ENCODE measurements at places on chromosomes 1 and 21.

- DNase-seq, result no peak
Observed at GRCh38 chr1:245043611-245043940, 111.2 kb upstream of the KIF26B start.

GRCh38 chr1:170445096-170445495, 86.9 kb upstream of the GORAB start:
- no peak for DNase-seq

DNA sequence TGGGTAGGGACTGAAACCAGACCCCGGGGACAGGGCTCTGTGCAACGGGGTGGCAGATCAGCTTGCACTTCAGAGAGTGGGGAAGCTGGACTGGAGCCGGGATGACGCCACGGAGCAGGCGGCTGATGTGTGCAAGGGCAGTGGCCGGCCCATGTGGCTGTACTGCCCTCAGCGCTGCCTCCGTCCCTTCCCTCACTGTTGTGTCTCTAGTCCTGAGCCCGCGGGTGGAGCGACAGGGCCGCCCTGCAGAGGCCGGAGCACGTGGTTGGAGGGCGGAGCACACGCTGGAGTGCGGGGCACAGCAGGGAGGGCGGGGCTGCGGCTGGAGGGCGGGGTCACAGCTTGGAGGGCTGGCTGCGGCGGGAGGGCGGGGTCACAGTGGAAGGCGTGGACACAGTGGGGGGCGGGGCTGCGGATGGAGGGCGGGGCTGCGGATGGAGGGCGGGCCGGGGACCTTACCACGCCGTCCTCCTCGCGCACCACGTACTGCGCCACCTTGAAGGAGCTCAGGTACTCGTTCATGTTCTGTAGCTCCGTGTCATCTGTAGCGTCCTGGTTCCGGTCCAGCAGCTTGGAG, 52.4 kb downstream of the CHD5 start:
- DNase-seq, result no peak

DNA sequence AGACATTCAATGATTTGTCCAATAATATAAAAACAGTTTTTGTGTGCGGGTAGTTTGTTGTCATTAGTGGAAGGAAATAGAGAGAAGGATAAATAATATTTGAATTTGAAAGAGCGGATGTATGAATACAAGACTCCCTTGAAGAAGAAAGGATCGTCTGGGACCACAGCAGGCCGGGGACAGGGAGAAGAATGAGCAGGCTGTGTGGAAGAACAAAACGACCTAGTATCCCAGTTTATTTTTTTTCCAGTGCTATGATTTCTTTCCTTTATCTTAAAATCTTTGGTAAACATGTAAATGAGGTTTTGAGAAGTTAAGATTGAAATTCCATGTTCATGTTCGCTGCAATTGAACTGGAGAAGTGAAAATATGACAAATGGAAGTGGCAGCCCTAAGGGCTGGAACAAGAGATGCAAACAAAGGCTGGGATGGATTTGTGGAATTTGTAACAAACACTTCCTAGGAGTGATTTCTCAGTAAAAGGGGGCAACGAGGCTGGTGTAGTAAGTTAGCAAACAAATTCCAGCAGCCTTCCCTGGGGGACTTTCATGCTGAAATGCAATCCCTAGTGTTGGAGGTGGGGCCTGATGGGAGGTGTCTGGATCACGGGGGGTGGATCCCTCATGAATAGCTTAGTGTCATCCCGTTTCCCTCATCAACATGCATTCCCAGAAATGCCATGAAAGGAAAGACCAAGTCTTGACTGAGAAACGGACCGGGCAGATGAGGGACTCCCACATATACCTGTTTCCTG, 10.2 kb upstream of the IFI16 start:
- DNase-seq, result peak; percentile 58

DNA sequence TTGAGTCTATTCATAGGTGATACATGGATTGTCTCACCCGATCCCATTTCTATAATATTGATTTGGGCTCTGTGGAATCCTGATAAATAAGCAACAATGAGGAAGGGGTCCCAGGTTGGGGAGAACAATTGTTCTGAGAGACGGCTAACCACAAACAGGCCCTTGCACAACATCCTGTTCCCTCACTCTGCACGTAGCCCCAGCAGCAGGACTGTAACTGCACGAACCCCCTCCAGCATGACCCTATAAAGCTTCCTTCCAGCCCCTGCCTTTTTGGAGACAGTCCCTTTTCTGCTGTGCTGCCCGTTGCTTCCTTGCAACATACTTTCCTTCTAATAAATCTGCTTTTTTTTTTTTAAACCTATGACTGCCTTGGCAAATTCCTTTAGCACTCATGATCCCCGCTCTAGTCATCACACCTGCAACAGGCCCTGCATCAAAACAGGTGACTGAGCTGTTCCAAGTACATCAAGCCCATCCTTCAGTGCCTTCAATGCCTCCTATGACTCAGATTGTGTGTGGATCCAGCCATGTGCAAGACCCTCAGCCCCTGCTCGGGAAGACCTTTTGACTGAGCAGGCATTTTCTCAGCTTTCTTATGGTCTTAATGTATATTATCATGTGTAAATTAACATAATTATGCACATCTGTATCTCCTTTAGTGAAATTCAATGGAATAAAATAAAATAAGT, 63.7 kb upstream of the B3GALNT2 start:
- DNase-seq, result no peak

DNA sequence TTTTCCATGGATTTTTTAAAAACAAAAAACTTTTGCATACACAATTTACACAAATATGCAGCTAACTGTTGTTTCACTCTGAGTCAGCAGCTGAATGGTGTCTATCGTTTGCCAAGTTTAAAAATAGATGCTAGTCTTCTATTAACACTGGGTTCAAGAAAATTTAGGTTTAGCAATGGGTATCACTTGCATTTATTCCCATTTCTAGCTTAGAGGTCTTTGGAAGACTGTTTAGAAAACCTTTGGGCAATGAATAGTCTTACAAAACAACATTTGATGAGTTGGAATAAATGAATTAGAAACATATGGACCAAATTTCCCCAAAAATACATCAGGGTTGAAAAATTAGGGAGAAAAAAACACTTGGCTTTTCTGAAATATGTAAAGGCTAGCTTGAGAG, 165.8 kb downstream of the LYPLAL1 start:
- no peak for DNase-seq

- no peak for DNase-seq
Observed at GRCh38 chr1:53257454-53258081, 19.2 kb upstream of the MAGOH start.

- no peak for DNase-seq
Observed at GRCh38 chr1:116954440-116954839, 44.7 kb downstream of the PTGFRN start.

DNA sequence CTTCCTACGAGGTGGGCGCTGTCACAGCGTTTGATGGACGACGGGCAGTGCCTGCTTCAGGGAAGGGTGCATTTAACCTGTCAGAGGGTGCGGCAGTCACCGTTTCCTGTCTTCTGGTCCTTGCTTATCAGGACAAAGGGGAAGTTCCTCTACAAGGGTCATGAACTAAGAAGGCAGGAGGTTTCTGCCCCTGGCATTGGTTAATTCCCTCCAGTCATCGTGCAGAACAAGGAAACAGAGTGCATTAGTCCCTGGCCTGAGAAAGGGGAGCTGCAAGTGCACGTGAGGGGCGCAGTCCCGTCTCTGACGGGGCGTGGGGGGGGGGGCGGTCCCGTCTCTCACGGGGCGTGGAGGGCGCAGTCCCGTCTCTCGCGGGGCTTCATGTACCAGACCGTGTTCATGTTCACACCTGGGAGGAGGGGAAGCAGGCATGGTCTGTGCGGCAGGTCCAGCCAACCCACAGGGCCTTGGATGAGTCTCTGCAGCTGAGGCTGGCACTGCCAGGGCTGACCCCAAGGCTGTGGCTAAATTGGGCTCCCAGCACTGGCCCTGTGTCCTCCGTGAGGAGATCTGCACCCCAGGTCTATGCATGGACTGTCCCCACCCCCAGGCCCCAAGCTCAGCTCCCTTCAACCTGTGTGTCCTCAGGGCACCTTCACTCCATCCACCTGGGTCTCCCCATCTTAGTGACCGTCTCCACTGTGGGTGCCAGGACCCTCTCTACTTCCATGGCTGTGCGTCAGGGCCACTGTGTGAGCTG, 89.2 kb upstream of the COL6A1 start:
- DNase-seq, result no peak

DNA sequence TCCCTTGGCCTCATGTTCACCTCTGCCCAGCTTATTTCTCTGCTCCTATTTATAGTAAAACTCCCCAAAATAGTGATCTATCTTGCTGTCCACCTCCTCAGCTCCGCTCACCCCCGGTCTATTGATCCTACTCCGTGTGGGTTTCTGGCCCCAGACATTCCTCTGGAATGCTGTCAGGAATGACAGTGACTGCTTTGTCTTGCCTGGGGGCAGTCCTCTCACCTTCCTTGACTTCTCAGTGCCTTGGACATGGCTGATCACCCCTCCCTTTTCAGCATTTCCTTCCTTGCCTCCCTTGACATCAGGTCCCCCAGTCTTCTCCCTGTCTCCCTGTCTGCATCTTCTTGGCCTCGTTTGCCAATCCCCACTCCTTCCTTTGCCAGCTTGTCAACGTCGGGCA, 108.1 kb upstream of the BACE2 start:
- no peak for DNase-seq

GRCh38 chr1:198902655-198903054, 263.8 kb downstream of the PTPRC start:
- DNase-seq, result no peak

DNA sequence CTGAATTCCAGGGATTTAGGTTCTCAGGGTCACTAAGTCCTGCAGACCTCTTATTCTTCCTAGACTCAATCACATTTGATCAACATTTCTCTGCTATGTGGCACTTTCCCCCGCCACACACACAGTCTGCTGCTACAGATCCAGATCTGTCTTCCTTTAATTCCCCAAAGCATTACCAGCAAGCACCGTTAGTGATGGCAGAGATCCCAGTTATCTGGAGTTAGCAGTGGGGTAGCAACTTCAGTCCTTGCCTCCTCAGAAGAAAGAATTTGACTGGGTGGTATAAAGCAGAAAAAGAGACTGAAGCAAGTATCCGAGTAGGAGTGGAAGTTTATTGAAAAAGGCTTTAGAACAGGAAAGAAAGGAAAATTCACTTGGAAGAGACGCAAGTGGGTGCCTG, 100.4 kb upstream of the ETV3 start:
- DNase-seq, result no peak

DNA sequence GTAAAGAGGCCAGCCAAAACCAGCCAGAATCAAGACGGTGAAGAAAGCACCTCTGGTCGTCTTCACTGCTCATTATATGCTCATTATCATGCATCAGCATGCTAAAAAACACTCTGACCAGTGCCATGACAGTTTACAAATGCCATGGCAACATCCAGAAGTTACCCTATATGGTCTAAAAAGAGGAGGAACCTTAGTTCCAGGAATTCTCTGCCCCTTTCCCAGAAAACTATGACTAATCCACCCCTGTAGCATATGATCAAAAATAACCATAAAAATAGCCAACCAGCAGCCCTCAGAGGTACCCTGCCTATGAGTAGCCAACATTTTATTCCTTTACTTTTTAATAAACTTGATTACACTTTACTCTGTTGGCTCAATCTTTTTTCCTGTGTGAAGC, 34.2 kb upstream of the PBX1 start:
- no peak for DNase-seq

GRCh38 chr1:201732351-201732750, 96.6 kb upstream of the IPO9 start:
- DNase-seq, result no peak

DNA sequence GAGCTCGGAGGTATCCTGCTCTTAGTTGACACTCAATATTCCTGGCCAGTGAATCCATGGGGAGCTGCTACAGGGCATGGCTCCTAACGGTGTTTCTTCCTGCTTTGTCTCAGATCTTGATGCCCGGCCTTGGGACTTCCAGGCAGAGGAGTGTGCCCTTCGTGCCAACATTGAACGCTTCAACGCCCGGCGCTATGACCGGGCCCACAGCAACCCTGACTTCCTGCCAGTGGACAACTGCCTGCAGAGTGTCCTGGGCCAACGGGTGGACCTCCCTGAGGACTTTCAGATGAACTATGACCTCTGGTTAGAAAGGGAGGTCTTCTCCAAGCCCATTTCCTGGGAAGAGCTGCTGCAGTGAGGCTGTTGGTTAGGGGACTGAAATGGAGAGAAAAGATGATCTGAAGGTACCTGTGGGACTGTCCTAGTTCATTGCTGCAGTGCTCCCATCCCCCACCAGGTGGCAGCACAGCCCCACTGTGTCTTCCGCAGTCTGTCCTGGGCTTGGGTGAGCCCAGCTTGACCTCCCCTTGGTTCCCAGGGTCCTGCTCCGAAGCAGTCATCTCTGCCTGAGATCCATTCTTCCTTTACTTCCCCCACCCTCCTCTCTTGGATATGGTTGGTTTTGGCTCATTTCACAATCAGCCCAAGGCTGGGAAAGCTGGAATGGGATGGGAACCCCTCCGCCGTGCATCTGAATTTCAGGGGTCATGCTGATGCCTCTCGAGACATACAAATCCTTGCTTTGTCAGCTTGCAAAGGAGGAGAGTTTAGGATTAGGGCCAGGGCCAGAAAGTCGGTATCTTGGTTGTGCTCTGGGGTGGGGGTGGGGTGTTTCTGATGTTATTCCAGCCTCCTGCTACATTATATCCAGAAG, 16.7 kb downstream of the ALX3 start:
- DNase-seq, result peak; percentile 38

- no peak for DNase-seq
Observed at GRCh38 chr1:75053207-75053606, 81.0 kb upstream of the LHX8 start.

GRCh38 chr1:15167386-15167785, 13.8 kb downstream of the TMEM51 start:
- no peak for DNase-seq

GRCh38 chr1:20400341-20401177, 85.5 kb downstream of the CAMK2N1 start:
- DNase-seq, result no peak

DNA sequence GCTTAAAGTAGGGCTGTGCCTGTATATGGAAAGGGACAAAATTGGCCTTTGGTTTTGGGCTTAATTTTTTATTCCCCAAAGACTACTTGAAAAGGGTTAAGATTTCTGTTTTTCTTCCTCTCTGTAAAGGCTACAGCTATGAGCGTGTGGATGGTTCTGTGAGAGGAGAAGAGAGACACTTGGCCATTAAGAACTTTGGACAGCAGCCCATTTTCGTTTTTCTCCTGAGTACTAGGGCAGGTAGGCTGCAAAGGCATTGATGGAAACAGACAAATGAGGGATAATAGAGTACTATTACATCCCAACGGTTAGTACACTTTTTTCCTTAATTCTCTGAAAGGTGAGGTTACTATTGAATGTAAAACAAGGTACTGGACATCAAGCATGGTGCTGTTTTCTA, 29.6 kb downstream of the CHD1L start:
- DNase-seq, result no peak

DNA sequence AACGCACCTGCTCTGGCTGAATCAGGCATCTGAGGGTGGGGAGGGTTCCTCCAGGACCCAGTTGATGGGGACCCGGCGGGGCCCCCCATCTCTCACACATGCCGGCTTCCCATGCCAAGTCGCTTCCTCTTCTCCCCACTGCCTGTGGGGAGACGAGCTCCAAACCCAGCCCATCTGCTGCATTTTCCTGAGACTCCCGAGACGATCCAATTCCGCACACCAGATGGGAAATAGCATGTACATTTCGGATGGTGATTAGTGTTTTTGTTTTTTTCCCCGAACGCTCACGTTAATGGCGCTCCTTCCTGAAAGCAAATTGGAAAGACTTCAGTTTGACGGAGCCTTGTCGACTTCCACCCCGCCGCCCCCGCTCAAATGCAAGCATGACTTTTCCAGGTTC, 13.2 kb upstream of the GRIK3 start:
- DNase-seq, result no peak

- no peak for DNase-seq
Observed at GRCh38 chr1:58065520-58065919, 481.0 kb downstream of the OMA1 start.

Data from caudate nucleus (tissue), 63 donors.